ENCODE measurements at places on chromosomes 1 and 21.
A peak's percentile ranks its signal among the peaks of the same experiment; 100 is the strongest.

GRCh38 chr1:159591981-159592380 is 4.4 kb downstream of the APCS start:
- DNase-seq = no peak

DNA sequence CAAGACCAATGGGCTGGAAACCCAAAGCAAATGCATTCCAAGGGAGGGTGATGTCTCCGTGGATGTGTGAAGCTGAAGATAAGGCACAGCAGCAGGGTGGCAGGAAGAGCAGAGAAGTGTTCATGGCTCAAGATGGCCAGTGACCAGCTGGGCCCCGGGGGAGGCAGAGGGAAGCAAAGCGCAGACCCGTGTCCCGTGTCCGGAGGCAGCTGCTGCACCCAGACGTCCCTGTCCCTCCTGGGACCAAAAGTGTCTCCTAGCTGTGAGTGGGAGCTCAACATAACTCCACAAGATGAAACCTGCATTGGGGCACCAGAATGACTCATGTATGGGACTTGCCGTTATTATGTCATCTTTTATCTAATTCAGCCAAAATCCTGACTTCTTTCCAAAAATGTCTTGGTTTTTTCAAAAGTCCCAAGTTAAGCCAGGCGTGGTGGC is 118.2 kb downstream of the RIPK4 start:
- DNase-seq = no peak

GRCh38 chr1:96164053-96164452 is 557.5 kb upstream of the PTBP2 start:
- DNase-seq = no peak

- DNase-seq = no peak
Observed at GRCh38 chr1:33008051-33008914, 28.4 kb downstream of the AK2 start.

GRCh38 chr1:12168451-12169160 is 1.8 kb downstream of the TNFRSF1B start:
- DNase-seq = no peak

GRCh38 chr1:206573319-206573718 is 38.9 kb downstream of the EIF2D start:
- no peak for DNase-seq

DNA sequence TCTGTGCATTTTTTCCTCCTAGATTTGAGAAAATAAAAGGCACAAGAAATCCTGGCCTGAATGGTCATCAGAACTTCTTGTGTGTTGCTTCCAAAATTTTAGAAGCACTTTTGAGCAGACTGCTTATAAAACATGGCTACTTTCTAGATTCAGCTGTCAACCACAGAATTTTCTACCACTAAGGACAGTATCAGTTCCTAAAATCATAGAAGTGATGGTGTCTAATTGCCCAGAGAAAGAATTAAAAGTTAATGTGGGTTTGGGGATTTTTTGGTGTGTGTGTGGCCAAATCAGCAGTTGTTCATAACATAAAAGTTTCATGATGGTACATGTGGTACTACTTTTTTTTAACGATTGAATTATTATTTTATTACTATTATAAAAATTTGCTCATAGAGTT is 171.4 kb upstream of the SNX7 start:
- no peak for DNase-seq

- DNase-seq = no peak
Observed at GRCh38 chr1:32005522-32005921, 8.1 kb upstream of the KHDRBS1 start.

DNA sequence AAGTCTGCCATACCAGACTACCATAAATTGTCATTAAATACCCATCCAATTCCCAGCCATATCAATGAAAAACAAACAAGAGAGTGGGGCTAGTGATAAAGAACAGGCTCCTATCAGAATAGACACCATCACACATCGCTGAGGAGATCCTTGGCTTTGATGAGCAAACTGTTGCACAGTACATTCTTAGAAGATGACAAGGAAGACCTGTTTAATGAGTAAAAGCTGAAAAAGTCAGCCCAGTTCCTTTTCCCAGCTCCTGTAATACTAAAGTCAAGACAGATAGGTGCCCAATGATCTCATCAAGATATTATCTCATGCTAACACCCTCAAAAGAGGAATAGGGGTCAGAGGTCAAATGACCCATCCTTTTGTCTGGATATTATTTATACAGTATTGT is 164.5 kb upstream of the COA6 start:
- no peak for DNase-seq

DNA sequence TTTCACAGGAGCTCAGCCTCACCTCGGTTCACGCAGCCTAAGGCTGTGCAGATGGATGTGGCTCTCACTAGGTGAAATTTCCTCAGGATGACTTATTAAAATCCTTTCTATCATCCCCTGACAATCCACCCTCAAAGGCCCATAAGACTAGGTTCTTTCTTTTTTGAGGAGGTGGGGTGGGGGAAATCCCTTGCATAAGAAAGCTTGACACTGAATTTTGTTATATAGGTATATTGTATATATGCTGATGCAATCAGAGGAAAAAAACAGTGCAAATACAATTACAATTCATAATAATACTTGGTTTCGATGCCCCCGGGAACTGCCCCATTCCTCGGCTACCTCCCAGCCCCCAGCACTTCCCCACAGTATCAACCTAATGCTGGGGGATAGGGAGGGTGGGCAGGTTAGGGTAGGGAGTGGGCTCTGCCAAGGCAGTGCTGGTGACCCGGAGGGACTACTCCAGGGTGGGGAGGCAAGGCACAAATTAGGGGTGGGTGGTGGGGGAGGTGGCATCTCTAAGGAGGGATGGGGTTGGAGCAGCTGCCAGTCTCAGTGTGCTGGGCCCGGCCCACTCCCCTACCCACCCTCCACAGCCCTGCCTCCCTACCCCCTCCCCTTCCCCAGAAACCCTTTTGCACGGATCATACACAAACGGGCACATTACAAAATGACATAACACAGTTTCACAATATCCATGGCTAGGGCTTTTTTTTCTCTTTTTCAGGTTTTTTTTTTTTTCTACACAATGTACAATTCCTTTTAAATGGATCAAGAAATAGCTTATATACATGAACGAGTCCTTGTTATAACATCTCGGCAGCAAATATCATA is 30.9 kb downstream of the SLC27A3 start:
- DNase-seq = no peak

- DNase-seq = no peak
Observed at GRCh38 chr1:235675152-235675890, 25.7 kb upstream of the GNG4 start.

DNA sequence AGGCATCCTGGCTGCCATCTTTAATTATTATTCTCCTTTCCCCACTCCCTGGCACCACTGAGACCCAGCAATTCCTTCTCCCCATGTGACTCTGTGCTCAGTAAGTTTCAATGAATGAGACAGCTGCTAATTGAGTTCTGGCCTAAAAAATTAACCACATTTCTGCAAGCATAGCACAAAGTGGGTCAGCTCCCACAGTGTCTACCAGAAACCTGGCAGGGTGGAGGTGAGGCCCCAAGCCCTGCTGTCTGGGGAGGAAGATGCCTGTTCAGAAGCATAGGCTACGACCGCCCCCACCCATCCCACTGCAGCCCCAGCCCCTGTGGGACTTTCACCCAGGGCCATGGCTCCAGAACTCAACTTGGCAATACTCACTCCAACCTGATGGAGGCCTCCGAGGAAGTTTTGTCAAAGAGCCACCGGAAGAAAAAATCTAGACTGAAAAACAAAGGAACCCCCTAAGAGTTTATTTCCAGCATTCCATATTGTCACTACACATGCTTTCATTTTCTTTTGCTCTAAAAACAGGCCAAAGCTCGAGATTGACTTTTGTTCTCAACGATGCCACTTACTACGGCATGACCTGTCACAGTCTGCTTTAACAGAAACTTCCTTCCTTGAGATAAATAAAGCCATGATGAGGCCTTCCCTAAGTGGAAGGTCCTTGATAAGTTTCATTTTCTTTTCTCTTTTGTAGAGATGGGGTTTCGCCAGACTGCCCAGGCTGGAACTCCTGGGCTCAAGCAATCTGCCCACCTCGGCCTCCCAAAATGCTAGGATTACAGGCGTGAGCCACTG is 26.5 kb downstream of the TMEM63A start:
- DNase-seq = no peak

DNA sequence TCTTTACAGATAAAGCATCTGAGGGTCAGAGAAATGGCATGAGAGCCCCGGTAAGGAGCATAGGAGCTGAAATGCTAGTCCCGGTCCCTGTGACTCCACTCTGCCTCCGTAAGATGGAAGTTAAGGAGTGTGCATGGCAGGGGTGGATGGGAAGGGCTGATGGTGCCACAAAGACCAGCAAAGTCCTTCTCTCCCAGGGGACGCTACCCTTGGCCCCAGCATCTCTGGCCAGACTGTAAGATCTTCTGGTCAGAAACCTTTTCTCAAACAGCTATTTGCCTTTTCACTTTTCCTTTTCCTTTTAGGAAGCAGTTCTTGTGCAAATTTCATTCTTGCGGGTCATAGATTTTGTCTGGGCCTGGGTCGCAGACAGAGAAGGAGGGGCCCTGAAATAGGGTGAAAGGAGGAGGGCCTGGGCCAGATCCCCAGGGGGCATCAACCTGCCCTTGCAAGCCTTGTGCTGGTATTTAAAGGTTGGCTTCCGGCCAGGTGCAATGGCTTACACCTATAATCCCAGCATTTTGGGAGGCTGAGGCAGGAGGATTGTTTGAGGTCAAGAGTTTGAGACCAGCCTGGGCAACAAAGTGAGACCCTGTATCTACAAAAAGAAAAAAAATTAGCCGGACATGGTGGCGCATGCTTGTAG is 14.4 kb upstream of the EPS8L3 start:
- no peak for DNase-seq

- DNase-seq = no peak
Observed at GRCh38 chr1:19654386-19654785, 10.3 kb downstream of the NBL1 start.

DNA sequence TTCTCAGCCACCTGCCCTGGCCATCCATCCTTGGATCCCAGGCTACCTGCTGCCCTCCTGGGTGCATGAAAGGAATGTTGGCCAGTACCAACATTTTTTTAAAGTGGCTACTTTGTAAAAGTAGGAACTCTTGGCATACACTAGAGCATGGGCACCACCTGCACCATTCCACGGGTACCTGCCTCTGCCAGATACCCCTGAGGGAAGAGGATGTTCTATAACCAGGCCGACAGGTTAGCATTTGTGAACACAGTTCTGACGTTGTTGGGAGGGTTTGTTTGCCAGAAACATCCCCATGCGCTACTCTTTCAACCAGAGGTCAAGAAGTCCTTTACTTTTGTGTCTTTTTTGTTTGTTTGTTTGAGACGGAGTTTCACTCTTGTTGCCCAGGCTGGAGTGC is 43.0 kb downstream of the EVA1C start:
- DNase-seq = no peak

DNA sequence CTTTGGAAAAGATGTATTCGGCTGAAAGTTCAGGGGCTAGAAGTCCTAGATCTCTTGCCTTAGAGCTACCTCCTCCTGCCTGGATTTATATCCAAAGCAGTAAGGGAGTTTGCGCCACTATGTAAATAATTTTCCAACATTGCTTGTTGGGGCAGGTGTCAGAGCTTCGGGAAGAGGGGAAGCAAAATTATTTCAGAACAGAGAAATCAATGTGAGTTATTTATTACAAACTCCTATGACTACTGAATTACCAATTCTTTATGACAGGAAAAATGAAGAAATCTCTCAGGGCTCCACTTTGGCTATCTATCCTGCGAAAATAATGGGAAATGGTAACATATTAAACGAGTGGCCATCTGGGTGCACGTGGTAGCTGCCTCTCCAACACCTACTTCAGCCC is at the start of gene CRP:
CRP (minus strand) TSS at position 61 of the 400 bp plus-strand sequence. CDS start 104 bp downstream, outside the sequence.
- no peak for DNase-seq

GRCh38 chr21:45390831-45391742 is 13.9 kb upstream of the COL18A1 start:
- no peak for DNase-seq

- DNase-seq = peak; percentile 60
Observed at GRCh38 chr1:233394860-233395717, 67.6 kb downstream of the MAP3K21 start.

DNA sequence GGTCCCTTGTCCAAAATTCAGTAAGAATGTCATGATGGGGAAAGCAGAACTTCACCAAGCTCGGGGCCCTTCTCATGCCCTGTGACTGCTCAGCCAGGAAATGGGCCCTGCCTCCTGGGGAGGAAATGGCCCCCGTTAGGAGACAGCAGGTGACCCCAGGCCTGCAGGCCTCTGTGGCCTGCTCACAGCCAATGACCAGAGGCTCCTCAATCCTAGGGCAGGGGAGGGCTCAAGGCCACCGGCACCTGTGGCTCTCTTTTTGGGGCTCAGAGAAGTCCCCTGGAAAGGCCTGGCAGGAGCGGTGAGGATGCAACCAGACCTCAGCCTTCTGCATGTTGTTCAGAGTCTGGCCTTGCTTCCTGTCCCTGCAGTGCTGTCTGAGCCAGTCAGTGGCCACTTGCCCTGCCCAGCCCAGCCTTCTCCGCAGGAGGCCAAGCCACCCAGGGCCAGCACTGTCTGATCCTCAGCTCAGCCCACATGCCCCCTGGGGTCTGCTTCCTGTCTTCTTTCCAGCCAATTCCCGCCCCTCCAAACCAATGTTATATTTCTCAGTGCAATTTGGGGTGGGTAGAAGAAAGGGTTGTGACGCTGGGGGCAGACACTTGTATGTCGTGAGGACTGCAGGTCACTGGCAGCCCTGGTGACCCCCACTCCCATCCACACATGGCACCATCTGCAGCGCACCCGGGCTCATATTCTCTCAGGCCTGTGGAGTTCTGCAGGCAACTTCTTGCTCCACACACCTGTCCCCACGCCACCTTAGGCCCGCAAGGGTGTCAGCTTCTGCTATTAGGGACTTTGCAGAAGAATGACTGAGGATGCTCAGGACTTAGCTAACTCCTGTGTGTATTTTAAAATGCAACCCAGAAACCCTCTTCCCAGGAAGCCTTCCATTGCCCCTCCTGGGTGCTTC is 83.6 kb downstream of the ITPKB start:
- no peak for DNase-seq

DNA sequence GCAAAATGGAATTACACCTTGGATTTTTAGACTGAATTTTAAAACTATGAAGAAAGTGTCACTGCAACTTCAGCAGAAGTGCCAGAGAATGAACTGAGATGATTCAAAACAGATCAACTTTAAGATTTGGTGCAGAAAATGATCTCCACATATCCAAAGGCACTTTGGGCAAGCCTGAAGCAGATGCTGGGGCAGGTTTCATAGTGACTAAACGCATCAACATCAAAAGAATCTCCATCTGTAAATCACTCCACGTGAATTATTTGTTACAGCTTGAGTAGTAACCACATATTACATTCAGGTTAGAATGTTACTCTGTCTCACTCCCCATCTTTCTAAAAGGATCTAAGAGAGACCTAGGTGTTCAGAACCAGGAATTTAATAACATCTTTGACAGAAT is 329.0 kb upstream of the ESRRG start:
- no peak for DNase-seq

GRCh38 chr1:44239331-44239960 is 26.2 kb downstream of the DMAP1 start:
- no peak for DNase-seq

DNA sequence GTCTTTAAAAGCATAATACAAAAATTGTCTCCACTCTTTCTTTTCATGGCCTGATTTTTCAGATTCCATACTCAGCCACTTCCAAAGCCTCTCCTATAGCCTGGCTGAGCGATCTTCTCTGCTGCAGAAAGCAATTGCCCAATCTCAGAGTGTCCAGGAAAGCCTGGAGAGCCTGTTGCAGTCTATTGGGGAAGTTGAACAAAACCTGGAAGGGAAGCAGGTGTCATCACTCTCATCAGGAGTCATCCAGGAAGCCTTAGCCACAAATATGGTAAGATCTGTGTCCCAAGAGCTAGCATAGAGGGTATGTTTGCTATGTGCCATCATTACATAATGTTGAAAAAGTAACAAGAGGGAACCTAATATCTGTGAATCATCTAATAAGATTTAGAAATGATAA is 130.7 kb upstream of the BMP8A start:
- no peak for DNase-seq

GRCh38 chr1:187936667-187937066 is 1107.9 kb downstream of the PLA2G4A start:
- DNase-seq = no peak
